Stimulated activated CD4-positive, alpha-beta T cell treated with anti-CD3 and anti-CD28 coated beads, Interleukin-4, amount 100 ng/mL, for 48 hours (primary cell): ENCODE measurements at places on chromosomes 3 and 15.

- no peak for DNase-seq
These were observed 38.8 kb downstream of the PTPRG start for GRCh38 chr3:61600195-61600594.

DNA sequence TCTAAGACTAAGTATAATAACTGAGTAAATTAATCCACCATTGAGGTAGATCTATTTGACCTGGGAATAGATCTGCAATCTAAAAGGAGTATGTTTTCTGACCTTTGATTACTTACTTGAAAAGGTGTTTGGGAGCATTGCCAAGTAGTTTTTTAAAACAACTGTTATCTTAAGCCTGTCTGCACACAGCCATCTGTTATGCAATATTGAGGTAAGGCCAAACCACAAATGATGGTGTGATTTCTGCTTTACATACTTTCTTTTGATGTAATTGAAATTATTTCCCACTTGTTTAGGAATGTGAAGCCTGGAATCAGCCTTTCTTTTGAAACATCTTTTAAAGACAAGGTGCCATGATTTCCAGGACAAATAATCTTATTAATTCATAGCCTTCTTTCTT is 274.0 kb downstream of the BBX start:
- DNase-seq: no peak

DNA sequence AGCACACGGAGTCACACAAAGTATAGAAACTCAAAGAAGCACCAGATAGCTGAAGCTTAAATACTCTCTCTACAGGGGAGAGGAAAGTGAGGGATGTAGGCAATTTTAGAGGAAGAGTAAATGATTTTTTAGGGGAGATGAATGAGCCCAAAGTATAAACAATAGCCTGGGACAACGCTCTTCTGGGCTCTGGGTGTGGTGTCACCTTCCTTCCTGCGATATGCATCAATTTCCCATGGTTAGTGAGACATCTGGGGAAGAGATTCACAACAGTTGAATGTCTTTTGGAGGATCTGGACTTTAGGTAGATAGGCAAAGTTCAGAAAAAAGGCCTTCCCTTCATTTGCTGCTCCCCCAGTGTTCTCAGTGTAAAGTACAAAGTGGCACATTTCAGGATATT is 125.2 kb downstream of the EFHB start:
- DNase-seq: no peak

- DNase-seq: no peak
These were observed 26.5 kb downstream of the PLOD2 start for GRCh38 chr3:146134348-146135117.

GRCh38 chr3:115092220-115092791 is 54.8 kb downstream of the ZBTB20 start:
- peak; percentile 29 for DNase-seq

DNA sequence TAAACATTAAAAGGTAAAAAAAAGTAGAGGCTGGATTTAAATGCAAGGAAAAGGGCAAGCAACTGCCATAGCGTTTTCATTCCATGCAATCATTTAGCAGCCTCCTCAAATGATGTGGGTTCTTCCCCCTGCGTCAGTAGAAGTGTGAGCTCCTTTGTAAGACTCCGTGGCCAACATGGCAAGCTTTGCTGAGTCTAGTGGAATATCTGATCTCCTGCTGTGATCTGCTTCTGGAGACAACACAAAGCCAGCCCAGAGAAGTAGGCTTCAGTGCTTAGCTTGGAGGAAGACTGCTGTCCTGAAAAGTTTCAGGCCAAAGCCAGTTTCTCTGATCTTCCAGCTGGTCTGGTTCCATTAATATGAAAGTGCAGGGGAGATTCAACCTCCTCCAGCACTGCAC is 70.4 kb downstream of the ARPP21 start:
- DNase-seq: no peak

GRCh38 chr3:119894195-119894594 is 112.3 kb downstream of the NR1I2 start:
- no peak for DNase-seq

DNA sequence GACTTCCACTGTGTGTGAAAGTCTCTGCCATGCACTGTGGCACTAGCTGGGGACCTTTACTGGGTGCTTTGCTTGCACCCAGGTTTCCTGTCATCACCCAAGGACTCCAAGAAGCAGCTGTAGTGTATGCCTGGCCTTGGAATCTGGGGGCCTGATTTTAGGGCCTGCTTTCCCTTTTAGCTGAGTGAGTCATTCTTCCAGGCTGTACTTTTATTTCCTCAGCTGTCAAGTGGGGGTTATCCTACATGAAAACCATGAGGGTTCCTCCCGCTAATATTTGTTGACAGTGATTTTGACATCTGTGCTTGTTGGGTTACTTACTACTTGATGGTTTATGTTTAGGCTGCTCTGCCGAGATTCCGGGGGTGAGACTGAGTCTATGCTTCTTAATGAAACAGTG is 18.5 kb downstream of the GORASP1 start:
- DNase-seq: no peak

- DNase-seq: no peak
These were observed 743.8 kb upstream of the GBE1 start for GRCh38 chr3:82505079-82505756.

DNA sequence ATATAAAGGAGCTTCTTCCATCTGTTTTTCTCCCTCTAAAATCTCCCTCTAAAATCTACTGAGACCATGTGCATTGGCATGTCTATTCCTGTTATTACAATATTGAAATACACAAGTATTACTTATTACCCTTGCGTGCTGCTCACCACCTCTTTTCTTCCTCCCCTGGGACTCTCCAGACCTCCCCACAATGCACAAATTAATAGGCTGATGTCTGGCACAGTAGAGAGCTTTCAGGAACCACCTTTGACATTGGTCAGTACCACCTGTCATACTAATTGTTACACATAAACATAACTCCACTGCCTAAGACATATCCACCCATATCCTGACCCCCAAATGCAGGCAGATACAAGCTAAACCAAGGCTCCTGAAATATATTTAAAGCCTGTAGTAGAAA is 722.6 kb downstream of the FHIT start:
- DNase-seq: no peak

DNA sequence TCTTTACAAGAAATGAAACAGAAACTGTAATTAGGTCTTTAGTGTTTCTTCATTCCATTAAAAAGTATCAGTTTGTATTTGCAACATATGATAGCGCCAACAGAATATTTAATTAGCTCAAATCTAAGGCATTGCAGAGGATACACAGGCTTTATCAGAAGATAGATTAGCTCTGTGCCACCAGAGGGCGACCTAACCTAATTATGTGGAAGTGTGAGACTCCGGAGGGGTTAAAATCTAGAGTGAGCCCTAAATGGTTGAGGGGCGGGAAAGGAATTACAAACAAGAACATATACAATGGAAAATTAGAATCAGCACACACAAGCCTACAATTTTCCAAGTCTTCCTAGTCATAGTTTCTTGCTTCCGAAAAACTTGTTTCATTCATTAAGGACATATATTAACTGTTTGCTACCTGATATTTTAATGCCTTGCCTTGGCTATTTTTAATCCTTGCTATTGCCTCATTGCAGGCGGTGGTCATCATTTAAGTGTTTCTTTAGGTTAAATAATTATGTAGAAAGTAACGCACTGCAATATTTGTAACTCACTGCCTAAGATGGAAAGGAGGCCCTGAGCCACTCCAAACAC is 18.0 kb upstream of the RYR3 start:
- peak; percentile 23 for DNase-seq

DNA sequence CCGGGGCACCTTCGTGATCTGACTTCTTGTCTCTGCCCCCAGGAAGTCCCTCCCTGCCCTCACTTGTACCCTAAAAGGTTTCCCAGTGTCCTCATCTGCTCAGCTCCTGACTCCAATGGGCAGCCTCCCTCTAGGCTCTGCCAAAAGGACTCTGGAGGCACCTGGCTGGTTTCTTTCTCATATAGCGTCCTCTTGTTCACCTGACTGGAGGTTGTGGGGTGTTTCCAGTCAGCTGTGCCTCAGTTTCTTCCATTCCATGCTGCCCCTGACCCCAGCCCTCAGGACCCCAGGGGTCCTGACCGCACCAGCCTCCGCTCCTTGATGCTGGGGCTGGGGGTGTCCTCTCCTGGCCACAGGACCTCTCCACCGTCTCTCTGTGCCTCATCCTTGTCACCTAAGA is 2.5 kb downstream of the PRR23E start:
- DNase-seq: no peak

- no peak for DNase-seq
These were observed 7.3 kb downstream of the MGLL start for GRCh38 chr3:127815001-127815400.

DNA sequence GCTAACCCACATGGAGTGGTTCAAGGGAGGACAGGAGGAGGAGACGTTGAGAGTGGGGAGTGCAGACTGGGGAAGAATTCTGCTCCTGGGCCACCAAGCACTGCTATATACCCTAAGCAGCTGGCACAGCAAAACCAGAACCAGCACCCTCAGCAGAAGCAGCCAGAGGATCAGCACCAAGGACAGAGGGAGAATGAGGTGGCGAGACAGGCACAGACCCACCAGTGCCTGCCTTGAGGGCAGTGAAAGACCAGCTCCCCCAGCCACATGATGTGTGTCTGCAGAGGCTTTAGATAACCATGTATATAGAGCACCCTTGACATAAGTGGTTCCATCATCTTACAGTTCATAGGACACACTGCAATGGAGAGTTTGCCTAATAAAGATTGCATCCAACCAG is 319.0 kb downstream of the GABRB3 start:
- DNase-seq: no peak

DNA sequence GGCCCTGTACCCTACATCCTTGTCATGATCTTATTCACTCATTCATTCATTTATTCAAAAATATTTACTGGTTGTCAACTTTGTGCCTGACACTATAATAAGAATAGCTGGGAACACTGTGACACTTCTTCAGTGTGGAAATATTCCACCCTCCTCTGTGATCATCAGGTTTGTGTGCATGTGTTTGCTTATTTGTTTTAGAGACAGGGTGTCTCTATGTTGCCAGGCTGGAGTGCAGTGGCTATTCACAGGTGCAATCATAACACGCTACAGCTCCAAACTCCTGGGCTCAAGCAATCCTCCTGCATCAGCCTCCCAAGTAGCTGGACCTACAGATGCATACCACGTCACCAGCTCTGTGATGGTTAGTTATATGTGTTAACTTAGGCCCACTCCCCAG is 50.0 kb upstream of the PLCL2 start:
- DNase-seq: no peak

- DNase-seq: no peak
These were observed 41.1 kb downstream of the LIMD1 start for GRCh38 chr3:45635475-45636256.

DNA sequence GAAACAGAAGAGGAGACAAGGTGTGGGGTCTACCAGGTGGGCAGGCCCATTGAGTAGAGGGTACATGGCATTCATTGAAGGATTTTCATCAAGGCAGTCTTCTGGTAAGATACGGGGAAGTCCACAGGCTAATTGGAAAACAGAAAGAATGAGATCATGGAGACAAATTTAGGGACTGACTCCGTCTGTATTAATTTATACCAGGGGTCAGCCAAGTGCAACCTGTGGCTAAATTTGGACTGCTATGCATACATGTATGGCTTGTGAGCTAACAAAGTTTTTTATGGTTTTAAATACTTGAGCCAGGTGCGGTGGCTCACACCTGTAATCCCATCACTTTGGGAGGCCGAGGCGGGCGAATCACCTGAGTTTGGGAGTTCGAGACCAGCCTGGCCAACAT is 21.1 kb upstream of the SNRPN start:
- DNase-seq: no peak

DNA sequence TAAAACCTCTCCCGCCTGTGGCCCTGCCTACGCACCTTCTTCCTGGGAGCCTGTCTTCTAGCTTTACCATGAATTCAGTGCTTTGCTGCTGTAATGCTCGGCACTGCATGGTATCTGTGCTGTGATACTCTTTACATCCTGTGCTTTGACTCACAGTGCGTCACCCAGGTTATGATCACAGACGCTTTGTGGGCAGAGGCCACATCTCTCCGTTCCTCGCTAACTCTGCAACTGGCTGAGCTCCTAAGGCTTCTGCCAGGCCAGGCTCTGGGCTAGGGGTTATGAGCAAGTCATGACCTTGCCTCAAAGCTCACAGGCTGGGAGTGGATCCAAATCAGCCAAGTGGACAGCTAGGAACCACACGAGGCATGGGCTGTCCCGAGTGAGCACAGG is 23.2 kb downstream of the SPTBN5 start:
- DNase-seq: peak; percentile 45

DNA sequence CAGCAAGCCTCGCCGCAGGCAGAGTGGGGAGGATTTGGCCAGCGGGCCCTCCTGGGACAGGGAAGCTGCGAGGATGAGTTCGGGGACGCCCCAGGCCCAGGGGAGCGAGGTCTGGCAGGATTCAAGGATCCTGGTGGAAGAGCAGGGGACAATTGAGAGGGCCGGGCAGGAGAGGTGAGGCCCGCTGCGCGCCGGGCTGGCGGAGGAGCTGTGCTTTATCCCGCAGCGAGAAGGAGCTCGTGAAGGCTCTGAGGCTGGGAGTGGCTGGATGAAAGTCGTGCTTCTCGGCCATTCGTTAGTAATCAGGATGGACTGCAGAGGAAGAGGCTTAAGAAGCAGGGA is 3.6 kb downstream of the SLC51A start:
- no peak for DNase-seq

DNA sequence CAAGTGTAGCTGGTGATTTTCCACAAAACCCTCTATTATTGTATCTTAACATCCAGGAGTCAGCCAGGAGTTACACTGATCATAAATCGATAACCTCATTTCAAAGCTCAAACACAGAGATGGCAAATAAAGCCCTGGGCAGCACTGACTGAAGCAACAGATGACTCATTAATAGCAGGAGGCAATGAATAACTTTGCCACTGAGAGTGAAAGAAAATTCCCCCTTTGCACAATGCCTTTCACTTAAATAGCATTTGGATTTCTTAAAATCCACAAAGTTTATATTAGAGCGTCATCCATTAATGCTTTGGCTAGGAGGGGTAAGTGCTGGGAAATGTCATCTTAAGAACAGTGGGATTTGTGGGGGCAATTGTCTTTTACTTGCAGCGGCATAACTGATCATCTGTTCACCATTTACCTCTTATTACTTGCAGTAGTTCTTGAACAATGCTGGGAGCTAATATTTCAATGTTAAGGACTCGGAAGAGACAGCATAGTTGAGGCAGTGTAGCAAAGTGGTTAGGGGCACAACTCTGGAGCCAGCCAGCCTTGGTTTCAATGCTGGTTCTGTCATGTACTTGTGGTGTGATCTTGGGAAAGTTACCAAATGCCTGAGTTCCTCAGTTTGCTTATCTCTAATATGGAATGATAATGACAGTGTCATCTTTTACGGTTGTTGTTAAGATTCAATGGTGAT is 630.4 kb upstream of the TBL1XR1 start:
- no peak for DNase-seq

GRCh38 chr15:31487811-31488436 is 161.3 kb downstream of the KLF13 start:
- DNase-seq: no peak

GRCh38 chr3:187739561-187740332 is 5.5 kb downstream of the BCL6 start:
- no peak for DNase-seq

- DNase-seq: no peak
These were observed 115.6 kb upstream of the MANF start for GRCh38 chr3:51269466-51269865.

GRCh38 chr15:90062973-90063769 is 39.1 kb downstream of the IDH2 start:
- no peak for DNase-seq

GRCh38 chr3:114447545-114447944 is 153.7 kb downstream of the TIGIT start:
- DNase-seq: no peak

GRCh38 chr3:10434144-10434937 is 71.0 kb downstream of the ATP2B2 start:
- no peak for DNase-seq

- no peak for DNase-seq
These were observed 427.0 kb upstream of the RARB start for GRCh38 chr3:25000971-25001591.
